Stimulated activated naive CD8-positive, alpha-beta T cell treated with anti-CD3 and anti-CD28 coated beads, Interleukin-15, amount 100 ng/mL, for 72 hours (primary cell): ENCODE measurements at places on chromosomes 1 and 21.

DNA sequence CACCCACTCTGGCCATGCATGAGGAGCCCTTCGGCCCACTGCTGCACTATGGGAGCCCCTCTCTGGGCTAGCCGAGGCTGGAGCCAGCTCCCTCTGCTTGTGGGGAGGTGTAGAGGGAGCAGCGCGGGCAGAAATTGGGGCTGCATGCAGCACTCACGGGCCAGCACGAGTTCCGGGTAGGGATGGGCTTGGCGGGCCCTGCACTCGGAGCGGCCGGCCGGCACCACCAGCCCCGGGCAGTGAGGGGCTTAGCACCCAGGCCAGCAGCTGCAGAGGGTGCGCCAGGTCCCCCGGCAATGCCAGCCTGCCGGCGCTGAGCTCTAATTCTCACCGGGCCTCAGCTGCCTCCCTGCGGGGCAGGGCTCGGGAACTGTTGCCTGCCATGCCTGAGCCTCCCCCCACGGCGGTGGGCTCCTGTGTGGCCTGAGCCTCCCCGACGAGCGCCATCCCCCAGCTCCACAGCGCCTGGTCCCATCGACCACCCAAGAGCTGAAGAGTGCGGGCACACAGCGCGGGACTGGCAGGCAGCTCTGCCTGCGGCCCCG is 209.0 kb downstream of the LTN1 start:
- no peak for DNase-seq

GRCh38 chr21:34670220-34670961 is 1.6 kb downstream of the CLIC6 start:
- peak; percentile 41 for DNase-seq

GRCh38 chr1:244212797-244213475 is 161.9 kb downstream of the ZBTB18 start:
- no peak for DNase-seq

GRCh38 chr1:241215203-241215602 is 141.8 kb downstream of the RGS7 start:
- DNase-seq: no peak

DNA sequence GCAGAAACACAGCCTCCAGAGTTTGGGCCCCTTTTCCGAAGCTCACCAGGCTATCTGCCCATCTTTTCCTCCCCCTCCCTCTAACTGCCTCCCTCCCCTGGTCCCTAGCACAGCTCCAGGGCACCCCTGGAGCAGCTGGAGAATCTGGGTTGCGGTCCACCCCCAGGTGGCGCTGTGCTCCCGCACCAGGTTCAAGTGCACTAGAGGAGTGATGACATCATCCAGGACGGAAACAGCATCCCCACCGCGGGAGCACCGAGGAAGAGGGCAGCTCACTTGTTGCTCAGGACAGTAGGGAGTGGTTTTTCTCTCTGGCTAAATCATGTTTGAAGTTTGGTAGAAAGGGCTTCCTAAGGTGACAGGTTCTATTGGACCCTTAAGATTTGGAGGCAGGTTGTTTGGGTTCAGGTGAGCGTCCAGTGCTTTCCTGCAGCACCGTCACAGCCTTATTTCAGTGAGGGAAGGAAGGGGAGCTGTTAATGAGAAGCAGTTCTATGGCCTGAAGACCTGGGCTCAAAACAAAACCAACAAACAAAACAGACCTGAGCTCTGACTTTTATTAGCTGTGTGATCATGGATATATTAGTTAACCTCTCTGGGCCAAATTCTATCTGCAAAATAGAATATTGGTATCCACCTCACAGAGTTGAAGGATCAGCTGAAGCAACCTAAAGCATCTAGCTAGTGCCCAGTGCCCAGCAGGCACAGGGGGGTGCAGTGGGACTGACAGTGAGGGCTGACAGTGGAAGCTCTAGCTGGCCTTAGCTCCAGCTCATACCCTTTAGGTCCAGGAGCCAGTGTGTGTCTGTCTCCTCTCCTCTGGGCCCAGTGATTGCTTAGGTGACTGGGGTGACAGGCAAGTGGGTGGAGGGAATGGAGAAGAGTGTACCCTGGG is 7.5 kb downstream of the SHISA4 start:
- peak; percentile 87 for DNase-seq
